Smooth muscle cell of bladder (primary cell): ENCODE measurements at places on chromosomes 6 and 20. TPM values are rescaled to one million over a fixed set of nuclear protein-coding genes. Genes with fewer than 3 reads are reported as not detected.

The PPIL6 gene
- total RNA-seq, result 3.0 and 6.9 TPM in 2 replicates

The SOBP gene
- total RNA-seq, result 4.2 and 5.3 TPM in 2 replicates

The ZNF311 gene
- 1.9 and 2.1 TPM in 2 replicates for total RNA-seq

The LPA gene
- total RNA-seq, result not detected in 2 replicates

The WFDC10B gene
- 0.14 TPM in 1 of 2 replicates, not detected in the other for total RNA-seq

The SERINC3 gene
- 118 and 157 TPM in 2 replicates for total RNA-seq

The SSTR4 gene
- total RNA-seq, result not detected in 2 replicates

The SLC44A4 gene
- total RNA-seq, result not detected in 2 replicates

The RAB44 gene
- total RNA-seq, result under 0.01 TPM in 2 replicates

The WFDC2 gene
- total RNA-seq, result not detected in 2 replicates

The MYLK2 gene
- under 0.01 TPM in 1 of 2 replicates, not detected in the other for total RNA-seq

The CASS4 gene
- 0.09 and 0.14 TPM in 2 replicates for total RNA-seq

The SEC23B gene
- total RNA-seq, result 46.4 and 49.6 TPM in 2 replicates

The NKX2-4 gene
- not detected in 2 replicates for total RNA-seq

The MYB gene
- total RNA-seq, result 0.09 and 0.14 TPM in 2 replicates

The OR2J3 gene
- total RNA-seq, result not detected in 2 replicates

The TXLNB gene
- 0.46 and 1.00 TPM in 2 replicates for total RNA-seq

The FAM83D gene
- 2.0 and 2.3 TPM in 2 replicates for total RNA-seq

The C6orf118 gene
- total RNA-seq, result not detected in 2 replicates

The ADGB gene
- not detected in 2 replicates for total RNA-seq

The SLC2A10 gene
- total RNA-seq, result 62.2 and 112 TPM in 2 replicates

The LINC00237 gene
- total RNA-seq, result not detected in 2 replicates

The TSPO2 gene
- not detected in 2 replicates for total RNA-seq

The PTCHD4 gene
- 3.0 and 5.5 TPM in 2 replicates for total RNA-seq

The RIPPLY2 gene
- 0.28 TPM in 1 of 2 replicates, not detected in the other for total RNA-seq

The BTN1A1 gene
- not detected in 2 replicates for total RNA-seq

The FABP7 gene
- total RNA-seq, result 0.46 and 0.71 TPM in 2 replicates

The THBD gene
- 1.00 and 1.2 TPM in 2 replicates for total RNA-seq

The KCNK17 gene
- not detected in 2 replicates for total RNA-seq

The KCNQ2 gene
- not detected in 2 replicates for total RNA-seq
